ENCODE measurements at places on chromosomes 6 and 20. TPM values are rescaled to one million over a fixed set of nuclear protein-coding genes. Genes with fewer than 3 reads are reported as not detected.

The RPP21 gene
- total RNA-seq, result 20.8 TPM

The TOMM6 gene
- 63.1 TPM for total RNA-seq

The CFB gene
- total RNA-seq, result 55.2 TPM

The FKBP1A gene
- total RNA-seq, result 184 TPM

The TXNDC5 gene
- 172 TPM for total RNA-seq

The DHX35 gene
- total RNA-seq, result 23.8 TPM

The LRRC1 gene
- 18.5 TPM for total RNA-seq

The FOXC1 gene
- 103 TPM for total RNA-seq

The ISM1 gene
- 20.4 TPM for total RNA-seq

The CEP250 gene
- 29.2 TPM for total RNA-seq

The NMBR gene
- not detected for total RNA-seq

The HLA-DQB1 gene
- 11.1 TPM for total RNA-seq

The ATP6V1G2 gene
- total RNA-seq, result 0.95 TPM

The GABRR1 gene
- total RNA-seq, result 5.4 TPM

The GLP1R gene
- not detected for total RNA-seq

The PHACTR1 gene
- total RNA-seq, result 69.1 TPM

The PBOV1 gene
- total RNA-seq, result not detected

The GSS gene
- total RNA-seq, result 40.5 TPM

The TMC2 gene
- total RNA-seq, result not detected

The DUSP15 gene
- 5.6 TPM for total RNA-seq

The RIN2 gene
- total RNA-seq, result 60.9 TPM

The KPNA5 gene
- total RNA-seq, result 6.0 TPM

The KCTD20 gene
- total RNA-seq, result 63.5 TPM

The AVP gene
- total RNA-seq, result not detected

The ABHD16B gene
- total RNA-seq, result not detected

The BPIFA1 gene
- total RNA-seq, result not detected

The TRDN gene
- total RNA-seq, result not detected

The CCN6 gene
- not detected for total RNA-seq

The TGM3 gene
- 0.27 TPM for total RNA-seq

The TNFRSF21 gene
- total RNA-seq, result 7.3 TPM

The HRH3 gene
- not detected for total RNA-seq

The MAS1 gene
- total RNA-seq, result 0.14 TPM

The RSPO3 gene
- total RNA-seq, result 1.1 TPM

The SLC12A5 gene
- total RNA-seq, result not detected

The LTA gene
- not detected for total RNA-seq

The CD93 gene
- total RNA-seq, result 163 TPM

The RHAG gene
- not detected for total RNA-seq

The GPR6 gene
- not detected for total RNA-seq

The ELOVL2 gene
- 0.41 TPM for total RNA-seq

The PSMB9 gene
- total RNA-seq, result 24.2 TPM

The LY6G6F gene
- not detected for total RNA-seq

The DNAH8 gene
- total RNA-seq, result not detected

The MYH7B gene
- 0.27 TPM for total RNA-seq

The MICB gene
- total RNA-seq, result 4.1 TPM

The NKX2-2 gene
- 0.35 TPM for total RNA-seq

The MEP1A gene
- total RNA-seq, result not detected

The LCA5 gene
- 7.0 TPM for total RNA-seq

The LY86 gene
- 4.5 TPM for total RNA-seq

The GABBR1 gene
- 63.2 TPM for total RNA-seq

The SLC26A8 gene
- total RNA-seq, result not detected

The ADGRF5 gene
- 18.1 TPM for total RNA-seq

The HTR1B gene
- 5.9 TPM for total RNA-seq

The TFAP2B gene
- not detected for total RNA-seq

The LZTS3 gene
- total RNA-seq, result 9.5 TPM

All from thoracic aorta (tissue), 2 donors.